ENCODE measurements at places on chromosomes 5 and 9.
A peak's percentile ranks its signal among the peaks of the same experiment; 100 is the strongest.

DNA sequence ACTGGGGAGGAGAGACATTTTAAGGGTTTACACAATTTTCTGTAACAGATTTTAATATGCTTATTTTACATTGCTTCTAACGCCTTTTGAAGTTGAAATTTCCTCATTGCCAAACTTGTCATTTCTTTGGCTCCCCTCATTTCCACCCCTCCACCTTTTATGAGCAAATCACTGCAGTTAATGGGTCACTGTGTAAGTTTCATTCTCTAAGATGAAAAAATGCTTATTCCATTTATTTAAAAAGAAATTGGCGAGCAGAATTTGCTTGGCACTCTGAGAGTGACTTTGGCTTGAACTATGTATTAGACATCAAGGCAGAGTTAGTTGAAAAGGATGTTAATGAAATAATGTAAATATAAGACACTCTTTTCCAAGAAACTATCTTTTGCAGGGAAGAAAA is 66.6 kb downstream of the ITGA1 start:
- DNase-seq: no peak

- no peak for DNase-seq
Observed at GRCh38 chr5:141760753-141761152, 78.7 kb upstream of the ARAP3 start.

GRCh38 chr9:8457816-8458215 is 658.2 kb upstream of the DMAC1 start:
- DNase-seq: no peak

- peak; percentile 11 for DNase-seq
Observed at GRCh38 chr9:26863074-26863473, 29.5 kb downstream of the CAAP1 start.

- DNase-seq: no peak
Observed at GRCh38 chr5:103943230-103943629, 380.6 kb upstream of the NUDT12 start.

GRCh38 chr9:100602342-100602801 is 24.5 kb downstream of the CAVIN4 start:
- peak; percentile 65 for DNase-seq

DNA sequence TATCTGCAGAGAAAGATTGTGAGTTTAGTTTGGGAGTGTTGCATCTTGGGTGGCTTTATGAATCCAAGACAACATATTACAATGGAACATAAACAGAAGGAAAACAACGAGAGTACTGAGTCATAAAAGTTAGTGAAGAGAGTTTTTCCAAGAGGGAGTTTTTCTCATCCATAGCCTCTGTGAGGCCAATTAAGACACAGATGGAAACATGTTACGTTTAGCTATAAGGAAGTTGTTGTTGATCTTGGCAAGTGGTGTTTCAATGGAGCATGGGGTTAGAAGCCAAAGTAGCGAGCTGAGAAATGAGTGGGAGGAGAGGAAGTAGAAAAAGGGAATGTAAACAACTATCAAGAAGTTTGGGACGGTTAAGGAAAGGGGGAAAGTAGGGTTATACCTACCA is 53.3 kb upstream of the SPATA31D4 start:
- peak; percentile 72 for DNase-seq

DNA sequence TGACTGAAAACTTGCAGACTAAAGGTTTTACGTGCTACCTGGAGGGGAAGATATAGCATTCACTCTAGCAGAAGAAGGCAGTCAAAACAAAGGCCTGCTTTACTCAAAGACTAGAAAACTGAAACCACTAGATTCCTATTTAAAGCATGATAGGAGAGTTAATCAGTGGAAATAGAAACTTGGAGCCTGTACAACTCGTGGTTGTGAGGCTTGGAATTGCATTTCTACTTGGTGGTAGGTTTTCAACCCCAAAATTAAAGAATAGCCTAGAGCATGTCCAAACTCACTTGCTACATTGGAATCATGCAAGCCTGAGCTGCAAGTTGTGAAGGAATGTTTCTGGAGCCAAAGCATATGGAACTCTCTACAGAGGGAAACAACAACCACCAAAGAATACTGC is 1526.4 kb upstream of the NUDT12 start:
- no peak for DNase-seq

GRCh38 chr9:27125030-27125429 is 16.0 kb downstream of the TEK start:
- peak; percentile 80 for DNase-seq

GRCh38 chr9:98263482-98264357 is 8.3 kb upstream of the TBC1D2 start:
- DNase-seq: peak; percentile 74

- DNase-seq: no peak
Observed at GRCh38 chr9:135508211-135508820, 7.8 kb downstream of the MRPS2 start.

DNA sequence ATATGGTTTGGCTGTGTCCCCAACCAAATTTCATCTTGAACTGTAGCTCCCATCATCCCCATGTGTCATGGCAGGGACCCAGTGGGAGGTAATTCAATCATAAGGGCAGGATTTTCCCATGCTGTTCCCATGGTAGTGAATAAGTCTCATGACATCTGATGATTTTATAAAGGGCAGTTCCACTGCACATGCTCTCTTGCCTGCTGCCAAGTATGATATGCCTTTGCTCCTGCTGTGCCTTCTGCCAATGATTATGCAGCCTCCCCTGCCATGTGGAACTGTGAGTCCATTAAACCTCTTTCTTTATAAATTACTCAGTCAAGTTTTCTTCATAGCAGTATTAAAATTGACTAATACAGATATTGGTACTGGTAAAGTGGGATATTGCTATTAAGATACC is 42.4 kb downstream of the MARCHF11 start:
- DNase-seq: no peak

- DNase-seq: peak; percentile 31
Observed at GRCh38 chr5:95261437-95262175, 23.3 kb downstream of the MCTP1 start.

- DNase-seq: no peak
Observed at GRCh38 chr9:35673132-35674024, at the start of gene CA9. TSS of gene CA9 (plus strand) at chr9:35673928. CDS start at chr9:35673960, 32 bp downstream.

DNA sequence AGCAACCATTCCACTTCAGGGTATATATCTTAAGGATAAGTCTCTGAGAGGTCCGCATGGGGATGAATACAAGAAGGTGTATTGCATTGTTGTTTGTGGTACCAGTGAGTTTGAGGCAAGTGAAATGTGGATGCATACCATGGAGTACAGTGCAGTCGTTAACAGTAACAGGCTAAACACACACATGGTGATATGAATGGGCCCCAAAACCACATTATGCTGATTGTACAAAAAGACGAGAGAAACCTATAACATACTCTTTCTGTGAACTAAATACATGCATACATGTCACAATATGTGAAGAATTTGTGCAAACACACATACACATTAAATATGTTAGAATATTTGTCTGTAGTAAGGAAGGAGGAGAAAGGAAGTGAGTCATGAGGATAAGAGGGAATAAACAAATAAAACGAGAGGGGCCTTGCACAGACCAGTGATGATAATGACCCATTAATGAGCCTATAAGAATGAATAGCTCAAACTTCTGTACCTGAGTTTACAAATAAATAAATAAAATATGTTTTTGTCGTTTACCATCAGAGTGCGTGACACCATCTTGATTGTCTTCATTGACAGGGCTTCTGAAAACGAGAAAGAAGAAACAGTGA is 66.5 kb upstream of the RICTOR start:
- DNase-seq: no peak

GRCh38 chr5:160556846-160557245 is 135.2 kb downstream of the PTTG1 start:
- DNase-seq: no peak

DNA sequence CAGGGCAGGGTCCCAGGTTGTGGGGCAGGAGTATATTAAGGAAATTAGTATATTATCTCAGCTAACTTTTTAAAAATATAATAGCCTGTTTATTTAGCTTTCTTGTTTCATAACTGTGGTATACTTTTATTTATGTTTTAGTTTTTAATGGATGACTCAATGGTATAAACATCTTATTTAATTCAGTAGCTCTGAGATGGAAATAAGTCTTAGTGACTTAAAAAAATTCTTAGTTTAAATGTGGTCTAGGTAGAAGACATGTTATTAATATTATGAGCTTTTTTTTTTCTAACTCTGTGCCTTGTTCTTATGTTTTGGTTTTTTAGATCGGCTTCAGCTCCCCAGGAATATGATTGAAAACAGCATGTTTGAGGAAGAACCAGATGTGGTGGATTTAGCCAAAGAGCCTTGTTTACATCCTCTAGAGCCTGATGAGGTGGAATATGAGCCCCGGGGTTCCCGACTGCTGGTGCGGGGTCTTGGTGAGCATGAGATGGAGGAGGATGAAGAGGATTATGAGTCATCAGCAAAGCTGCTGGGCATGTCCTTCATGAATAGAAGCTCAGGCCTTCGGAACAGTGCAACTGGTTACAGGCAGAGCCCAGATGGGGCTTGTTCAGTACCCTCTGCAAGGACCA is 43.1 kb downstream of the LNPEP start:
- DNase-seq: peak; percentile 64

DNA sequence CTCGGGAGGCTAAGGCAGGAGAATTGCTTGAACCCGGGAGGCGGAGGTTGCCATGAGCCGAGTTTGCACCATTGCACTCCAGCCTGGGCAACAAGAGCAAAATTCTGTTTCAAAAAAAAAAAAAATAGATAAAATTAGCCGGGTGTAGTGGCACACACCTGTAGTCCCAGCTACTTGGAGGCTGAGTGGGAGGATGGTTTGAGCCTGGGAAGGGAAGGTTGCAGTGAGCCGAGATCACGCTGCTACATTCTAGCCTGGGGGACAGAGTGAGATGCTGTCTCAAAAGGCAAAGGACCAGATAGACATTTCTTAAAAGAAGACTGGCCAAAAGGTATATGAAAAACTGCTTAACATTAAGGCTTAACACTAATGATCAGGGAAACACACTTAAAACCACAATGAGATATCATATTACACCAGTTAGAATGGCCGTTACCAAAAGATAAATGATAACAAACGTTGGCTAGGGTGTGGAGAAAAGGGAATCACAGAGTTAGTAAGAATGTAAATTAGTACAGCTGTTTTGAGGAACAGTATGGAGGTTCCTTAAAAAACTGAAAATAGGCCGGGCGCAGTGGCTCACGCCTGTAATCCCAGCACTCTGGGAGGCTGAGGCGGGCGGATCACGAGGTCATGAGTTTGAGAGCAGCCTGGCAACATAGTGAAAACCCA is 10.1 kb upstream of the MARVELD2 start:
- DNase-seq: no peak

- peak; percentile 99 for DNase-seq
Observed at GRCh38 chr5:141521244-141521781, 32.4 kb downstream of the PCDHGC5 start.

- peak; percentile 10 for DNase-seq
Observed at GRCh38 chr9:75909776-75910175, 19.3 kb downstream of the PCSK5 start.

GRCh38 chr9:34124926-34125325 is 1.6 kb downstream of the DCAF12 start:
- no peak for DNase-seq

GRCh38 chr5:168649306-168649705 is 70.1 kb upstream of the PANK3 start:
- DNase-seq: no peak

GRCh38 chr9:83622433-83622938 is 457 bp upstream of the IDNK start:
- no peak for DNase-seq

DNA sequence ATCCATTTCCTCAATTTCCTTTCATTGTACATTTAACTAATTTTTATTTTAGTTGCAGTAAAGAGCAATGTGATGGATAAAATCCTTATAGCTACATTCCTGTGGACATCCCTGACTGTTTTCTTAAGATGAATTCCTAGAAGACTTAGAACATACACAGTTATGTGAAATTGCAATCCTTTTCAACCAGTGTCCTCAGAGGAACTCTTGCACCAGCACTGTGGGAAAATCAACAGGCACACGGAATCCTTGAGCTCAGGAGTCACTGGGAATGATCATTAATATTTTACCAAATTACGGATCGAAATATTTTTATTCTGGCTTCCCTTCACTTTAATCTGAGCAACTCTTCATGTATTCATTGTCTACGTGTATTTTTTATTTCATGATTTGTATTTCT is 901.9 kb upstream of the WWC1 start:
- DNase-seq: no peak

DNA sequence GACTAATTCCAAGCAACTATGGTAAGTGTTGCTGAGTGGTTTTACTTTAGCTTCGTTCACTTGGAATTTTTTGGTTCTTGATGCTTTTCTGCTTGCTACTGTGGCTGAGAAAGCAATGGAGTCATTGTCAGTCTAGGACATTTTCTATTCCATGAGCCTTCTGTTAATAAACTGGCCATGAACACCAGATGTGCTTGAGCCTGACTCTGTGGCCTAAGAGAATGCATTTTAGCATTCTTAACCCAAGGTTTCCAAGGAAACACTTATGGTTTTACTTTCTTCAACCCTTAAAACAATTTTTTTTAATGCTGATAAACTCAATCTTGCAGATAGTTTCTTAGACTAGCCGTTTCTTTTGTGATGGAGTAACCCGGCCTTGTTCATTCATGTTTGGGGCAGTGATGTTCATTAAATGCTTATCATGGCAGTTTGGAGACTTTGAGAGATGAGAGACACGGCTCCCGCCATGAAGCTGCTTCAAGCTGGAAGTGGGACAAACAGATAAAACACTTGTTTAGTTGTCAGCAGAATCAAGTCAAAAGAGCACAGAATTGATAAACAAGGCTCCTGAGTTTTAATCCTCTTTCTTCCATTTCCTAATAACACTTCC is 42.4 kb downstream of the OSTF1 start:
- DNase-seq: no peak

DNA sequence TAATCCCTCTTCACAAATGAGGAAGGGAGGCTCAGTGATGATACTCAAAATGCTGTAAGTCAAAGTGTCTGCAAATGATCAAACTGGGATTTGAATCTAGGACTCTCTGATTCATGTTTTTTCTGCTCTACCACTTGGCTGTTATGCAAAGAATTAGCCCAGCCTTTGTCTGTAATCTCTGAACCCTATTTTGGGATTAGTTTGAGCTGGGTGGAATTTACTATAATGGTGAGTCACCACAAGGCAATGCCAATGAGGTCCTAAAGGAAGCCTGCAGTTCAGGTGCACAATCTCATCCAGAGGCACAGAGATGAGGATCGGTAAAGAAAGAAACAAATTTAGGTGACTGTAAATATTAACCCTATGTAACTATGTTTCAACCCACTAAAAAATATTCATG is 29.2 kb downstream of the RFK start:
- DNase-seq: no peak

DNA sequence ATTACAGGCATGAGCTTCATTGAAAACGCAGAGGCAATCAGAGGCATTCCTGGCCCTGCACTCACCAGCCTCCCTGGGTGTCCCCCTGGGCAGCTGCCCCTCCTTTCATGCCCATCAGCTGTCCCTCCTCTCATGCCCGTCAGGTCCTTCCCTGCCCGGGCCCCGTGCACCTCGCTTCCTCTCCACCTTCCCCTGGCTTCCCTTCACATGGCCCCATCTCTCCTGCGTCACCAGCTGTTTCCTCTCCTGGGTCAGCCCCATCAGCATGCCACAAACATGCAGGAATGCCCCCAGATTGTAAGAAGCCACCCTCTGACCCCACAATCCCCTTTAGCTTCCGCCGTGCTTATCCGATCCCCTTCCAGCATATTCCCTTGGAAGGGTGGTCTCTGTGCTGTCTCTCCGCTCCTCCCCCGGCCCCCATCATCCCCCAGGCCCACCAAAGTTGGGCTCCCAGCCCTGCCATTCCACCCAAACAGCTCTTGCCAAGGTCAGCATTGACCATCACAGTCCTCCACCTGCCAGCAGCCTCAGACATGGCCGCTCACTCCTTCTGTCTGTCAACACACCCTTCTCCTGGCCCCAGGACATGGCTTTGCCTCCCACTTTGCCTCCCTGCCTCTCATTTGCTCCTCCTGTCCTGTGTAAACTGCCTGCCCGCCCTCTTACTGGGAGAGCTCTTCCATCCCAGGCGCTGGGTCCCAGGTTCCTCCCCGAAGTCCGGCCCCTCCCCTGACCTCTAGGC is 98.6 kb upstream of the IER5L start:
- no peak for DNase-seq
